ENCODE measurements at places on chromosomes 12 and 14. TPM values are rescaled to one million over a fixed set of nuclear protein-coding genes. Genes with fewer than 3 reads are reported as not detected.

GRCh38 chr14:66600416-66600815, 92.5 kb downstream of the GPHN start:
- DNase-seq: no peak

- DNase-seq: no peak
Measured at GRCh38 chr12:124510301-124510970, 57.0 kb downstream of the NCOR2 start.

GRCh38 chr14:89365061-89365801, 51.8 kb downstream of the FOXN3 start:
- DNase-seq: no peak

DNA sequence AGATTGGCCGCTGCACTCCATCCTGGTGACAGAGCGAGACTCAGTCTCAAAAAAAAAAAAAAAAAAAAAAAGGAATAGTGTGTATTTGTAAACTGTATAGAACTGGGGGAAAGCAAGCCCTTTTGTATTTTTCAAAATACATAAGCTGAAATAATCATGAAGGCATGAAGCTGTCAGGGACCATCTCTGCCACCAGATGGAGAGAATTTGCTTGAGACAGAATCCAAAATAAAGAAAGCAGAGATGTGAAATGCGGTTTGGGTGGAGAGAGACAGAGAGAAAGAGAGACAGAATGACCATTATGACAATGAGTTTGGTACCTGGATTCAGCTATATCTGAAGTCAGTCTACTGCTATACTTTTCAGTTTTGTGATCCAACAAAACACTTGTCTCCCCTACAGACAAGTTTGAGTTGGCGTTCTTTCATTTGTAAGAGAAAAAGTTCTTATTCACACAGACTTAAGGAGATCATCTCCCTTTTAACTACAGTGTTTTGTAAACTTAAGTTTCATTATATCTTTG, 155.7 kb upstream of the LRIG3 start:
- no peak for DNase-seq

DNA sequence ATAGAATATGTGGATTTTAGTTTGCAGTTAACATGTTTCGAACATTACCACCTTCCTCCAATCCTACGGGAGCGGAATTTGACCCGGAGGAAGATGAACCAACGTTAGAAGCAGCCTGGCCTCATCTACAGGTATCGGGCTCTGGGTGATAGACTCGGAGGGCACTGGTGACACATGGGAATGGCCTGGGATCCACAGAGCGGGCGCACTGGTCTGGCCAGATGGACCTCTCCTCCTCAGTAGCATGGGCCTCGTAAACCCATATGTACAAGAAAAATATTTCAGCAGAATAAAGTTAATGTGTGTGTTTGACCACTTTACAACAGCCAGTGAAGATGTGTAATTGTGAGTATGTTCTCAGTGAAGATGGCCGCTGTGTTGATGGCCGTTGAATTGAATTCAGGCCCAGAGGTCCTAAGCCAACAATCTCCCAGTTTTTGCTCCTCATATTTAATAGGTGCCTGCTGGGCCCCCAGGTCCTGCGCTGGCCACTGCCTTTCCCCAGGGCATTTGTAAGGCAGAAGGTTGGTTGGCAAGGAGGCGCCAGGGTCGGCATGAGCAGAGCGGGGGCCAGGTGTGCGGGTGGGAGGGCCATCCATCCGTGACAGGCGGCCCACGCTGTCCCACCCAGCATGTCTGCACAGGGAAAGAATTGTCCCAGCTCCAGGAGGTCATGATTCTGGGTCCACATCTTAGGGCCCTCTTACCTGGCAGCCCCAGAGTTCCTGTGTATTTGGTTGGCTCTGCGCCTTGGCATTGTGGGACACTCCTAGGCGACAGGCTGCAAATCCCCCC, 82.0 kb upstream of the DYNC1H1 start:
- no peak for DNase-seq

DNA sequence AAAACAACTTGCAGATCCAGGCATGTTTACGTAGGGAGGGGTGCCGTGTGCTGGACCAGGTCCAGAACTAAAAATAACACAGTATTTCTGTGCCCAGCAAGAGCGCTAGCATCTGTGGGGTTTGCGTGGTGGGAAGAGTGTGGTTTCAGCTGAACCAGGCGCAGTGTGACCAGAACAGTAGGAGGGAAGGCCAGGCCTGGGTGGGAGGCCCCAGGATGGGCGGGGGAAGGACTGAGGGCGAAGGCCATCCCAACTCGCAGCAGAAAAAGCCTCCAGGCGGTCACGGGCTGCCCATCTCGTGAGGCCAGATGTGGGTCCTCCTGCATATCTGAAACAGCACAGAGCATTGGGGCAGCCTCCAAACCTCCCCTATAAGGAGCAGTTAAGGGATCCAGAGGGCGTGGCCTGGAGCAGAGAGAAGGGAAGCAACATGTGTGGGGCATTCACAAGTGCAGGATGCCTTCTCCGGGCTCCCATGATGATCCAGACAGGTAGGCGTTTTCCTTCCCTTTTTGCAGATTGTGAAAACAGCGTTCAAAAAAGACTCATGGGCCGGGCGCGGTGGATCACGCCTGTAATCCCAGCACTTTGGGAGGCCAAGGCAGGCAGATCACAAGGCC, 17.8 kb upstream of the CD9 start:
- no peak for DNase-seq

DNA sequence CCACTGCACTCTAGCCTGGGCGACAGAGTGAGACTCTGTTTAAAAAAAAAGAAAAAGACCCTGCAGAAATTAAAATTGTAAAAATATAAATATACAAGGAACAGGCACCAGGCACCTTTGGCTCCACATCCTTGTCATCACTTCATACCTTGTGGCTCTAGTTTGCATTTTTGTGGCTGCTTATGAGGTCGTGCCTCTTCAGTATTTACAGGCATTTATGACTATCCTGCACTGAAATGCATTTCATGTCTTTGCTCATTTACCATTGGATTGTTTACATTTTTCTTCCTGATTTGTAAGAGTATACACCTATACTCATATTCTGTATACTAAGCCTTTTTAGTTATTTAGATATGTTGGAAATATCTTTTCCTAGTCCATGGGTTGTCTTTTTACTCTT, 20.1 kb downstream of the BICD1 start:
- DNase-seq: no peak

GRCh38 chr12:10142976-10143589, 13.1 kb upstream of the CLEC7A start:
- DNase-seq: no peak

GRCh38 chr12:83818881-83819280, 1093.7 kb downstream of the SLC6A15 start:
- peak; percentile 9 for DNase-seq

The TMPRSS12 gene
- total RNA-seq: not detected

The TTC7B gene
- 40.9 TPM for total RNA-seq

All from NCI-H460 (cell line).